ENCODE measurements at places on chromosomes 1 and 21.

GRCh38 chr1:160522136-160522535 is 919 bp downstream of the SLAMF6 start:
- DNase-seq = no peak

- peak; percentile 17 for DNase-seq
Measured at GRCh38 chr21:36910581-36911307, 55.7 kb downstream of the HLCS start.

DNA sequence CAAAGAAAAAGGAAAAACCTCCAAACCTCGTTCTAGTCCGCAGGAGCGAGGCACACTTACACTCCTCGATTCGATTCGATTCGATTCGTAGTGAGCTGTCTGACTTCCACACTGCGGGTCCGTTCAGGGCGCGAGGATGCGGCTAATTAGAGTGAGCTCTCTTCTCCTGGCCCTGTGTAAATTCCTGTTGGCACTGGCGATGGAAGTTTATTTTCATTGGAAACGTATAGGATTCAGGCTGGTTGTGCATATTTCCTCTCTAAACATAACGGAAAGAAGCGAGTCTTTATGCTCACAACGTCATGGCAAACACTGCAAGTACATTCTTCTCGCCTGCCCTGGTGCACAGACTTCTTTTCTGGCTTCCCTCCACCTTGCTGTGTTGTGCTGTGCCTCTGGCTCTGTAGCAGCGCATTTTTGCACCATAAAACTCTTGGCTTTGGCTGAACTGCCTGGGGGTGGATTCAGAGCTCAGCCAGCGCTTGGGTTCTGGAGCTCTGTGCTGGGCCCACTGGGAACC is 2.7 kb downstream of the HUNK start:
- no peak for DNase-seq

- no peak for DNase-seq
Measured at GRCh38 chr1:168933141-168933805, 173.2 kb upstream of the ATP1B1 start.

- no peak for DNase-seq
Measured at GRCh38 chr1:119896303-119896702, at the start of gene ADAM30. TSS of gene ADAM30 (minus strand) at chr1:119896515. CDS start at chr1:119896336, 179 bp downstream.

DNA sequence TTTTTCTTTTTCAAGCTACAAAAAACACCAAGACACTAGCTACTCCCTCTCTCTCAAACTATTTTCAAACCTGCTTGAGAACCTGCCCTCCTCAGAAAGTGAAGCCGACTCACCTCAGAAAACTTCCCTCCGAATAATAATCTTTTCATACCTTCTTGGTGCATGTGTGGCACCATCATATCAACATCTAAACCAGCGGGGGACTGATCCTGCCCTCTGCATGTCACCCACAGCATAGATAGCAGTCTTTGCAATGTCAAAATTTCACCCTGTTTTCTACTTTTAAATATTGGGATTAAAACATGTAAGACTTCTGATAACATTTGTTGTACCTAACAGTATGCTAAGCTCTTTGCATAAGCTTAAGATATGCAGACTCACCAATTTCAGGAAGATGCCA is 1260.3 kb downstream of the PLA2G4A start:
- no peak for DNase-seq

- no peak for DNase-seq
Measured at GRCh38 chr1:204578867-204579664, 62.9 kb downstream of the MDM4 start.

DNA sequence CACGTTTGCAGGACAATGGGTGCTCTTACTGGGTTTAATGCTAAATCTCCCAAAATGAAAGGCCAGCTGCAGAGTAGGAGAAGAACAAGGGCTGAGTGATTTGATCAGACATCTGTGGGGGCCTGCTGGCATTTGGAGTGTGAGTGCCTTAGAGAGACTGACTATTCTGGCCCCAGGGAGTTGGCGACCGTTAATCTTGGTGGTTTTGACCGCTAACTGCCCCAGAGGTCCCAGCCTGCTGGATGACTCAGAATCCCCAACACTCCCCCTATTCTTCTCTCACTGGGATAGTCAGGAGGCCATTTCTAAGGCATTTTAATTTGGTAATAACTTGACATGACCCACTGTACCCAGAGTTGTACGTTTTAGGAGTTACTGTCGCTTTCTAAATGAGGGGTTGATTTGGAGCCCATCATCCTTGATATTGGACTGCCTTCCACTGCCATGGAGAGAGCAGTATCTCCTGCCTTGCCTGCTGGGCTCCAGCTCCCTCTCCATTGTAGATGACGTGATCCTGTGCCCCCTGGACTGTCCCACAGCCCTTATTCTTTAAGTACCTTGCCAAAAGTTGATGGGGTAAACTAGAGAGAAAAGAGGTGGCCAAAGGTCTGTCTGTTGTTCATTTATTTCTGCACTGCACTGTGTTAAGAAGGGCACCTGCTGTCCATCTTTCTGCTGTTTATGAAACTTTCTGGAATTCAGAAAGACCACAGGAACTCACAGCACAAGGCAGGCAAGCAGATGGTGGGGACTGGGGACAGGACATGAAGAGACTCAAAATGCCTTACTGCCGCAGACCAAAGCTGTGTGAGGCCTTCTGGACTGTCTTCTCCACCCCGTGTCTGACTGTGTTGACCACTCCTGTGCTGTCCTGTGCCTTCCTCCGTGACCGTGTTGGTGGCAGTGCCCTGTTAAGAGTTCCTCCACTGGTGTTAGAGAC is 98.2 kb upstream of the ARTN start:
- DNase-seq = peak; percentile 54

GRCh38 chr21:42163511-42163863 is 55.5 kb upstream of the ABCG1 start:
- no peak for DNase-seq

DNA sequence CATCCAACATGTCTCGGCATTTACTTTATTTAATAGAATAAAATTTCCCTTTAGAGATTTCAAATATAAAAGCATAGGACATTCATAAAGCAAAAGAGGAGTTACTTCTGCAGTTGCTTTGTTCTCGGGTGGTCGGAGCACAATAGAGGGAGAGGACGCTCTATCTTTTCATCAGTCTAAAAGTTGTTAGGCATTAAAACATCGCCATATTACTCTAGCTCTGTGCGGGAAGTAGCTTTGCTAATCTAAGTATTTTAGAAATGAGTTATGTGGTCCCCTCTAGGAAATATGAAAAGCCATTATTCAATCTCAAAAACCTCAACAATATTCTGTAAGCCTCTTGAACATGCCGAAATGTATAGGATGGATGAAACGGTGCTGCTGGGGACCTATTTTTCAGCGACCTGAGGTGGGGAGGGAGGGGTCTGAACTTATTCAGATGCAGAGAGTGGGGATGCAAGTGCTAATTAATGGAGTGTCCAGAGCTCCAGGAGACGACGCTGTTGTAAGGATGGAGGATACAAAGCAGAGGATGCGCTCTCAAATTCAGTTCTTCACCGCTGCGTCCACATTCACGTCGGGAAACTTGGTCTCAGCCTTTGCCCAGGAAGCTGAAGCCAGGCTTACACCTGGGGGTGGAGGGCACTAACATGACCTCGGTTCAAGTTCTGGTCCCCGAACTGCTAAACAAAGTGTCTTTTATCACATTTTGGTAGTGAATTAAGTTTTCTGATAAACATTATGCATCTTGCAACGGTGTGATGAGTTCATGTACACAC is 6.3 kb downstream of the CDKN2C start:
- no peak for DNase-seq

DNA sequence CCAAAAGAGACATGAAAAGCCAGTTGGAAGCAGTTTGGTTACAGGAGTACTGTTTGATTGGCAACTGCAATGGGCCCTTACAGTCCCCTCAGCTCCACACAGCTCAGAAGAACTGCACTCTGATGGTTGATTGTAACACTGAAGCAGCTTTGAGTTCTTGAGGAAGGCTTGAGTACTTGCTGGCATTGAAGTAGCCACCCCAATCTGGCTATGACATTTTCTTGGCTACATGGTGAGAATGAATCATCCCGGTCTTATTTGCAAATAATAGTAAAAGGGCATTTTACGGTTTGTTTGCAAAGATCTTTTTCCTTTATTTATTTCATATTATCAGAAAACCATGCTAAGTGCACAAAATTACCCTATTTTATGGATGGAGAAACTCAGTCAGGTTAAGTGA is 159.7 kb upstream of the BEND5 start:
- no peak for DNase-seq

GRCh38 chr1:173420330-173420806 is 56.8 kb upstream of the PRDX6 start:
- peak; percentile 67 for DNase-seq

GRCh38 chr1:33455539-33456501 is 16.6 kb upstream of the ZSCAN20 start:
- DNase-seq = peak; percentile 74

GRCh38 chr1:248842781-248843331 is 4.8 kb downstream of the ZNF672 start:
- peak; percentile 99 for DNase-seq

- no peak for DNase-seq
Measured at GRCh38 chr1:112533029-112533428, 24.3 kb downstream of the WNT2B start.

DNA sequence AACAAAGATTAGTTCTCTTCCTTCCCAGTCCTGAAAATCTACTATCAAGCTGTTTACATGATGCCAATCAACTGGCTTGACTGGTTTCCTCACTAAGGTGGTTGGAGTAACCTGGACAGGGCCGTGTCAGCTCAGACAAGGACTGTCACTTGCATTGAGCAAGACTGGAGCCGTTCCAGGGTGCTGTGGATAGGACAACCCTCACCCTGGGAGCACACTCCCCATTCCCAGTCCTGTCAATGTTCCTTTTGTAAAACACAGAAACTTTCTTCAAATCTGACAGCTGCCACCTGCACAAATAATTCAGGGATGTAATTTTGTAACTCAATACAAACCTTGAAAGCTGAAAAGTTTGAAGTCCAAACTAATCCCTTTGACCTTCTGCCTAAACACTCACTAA is 31.4 kb downstream of the PLPP3 start:
- peak; percentile 29 for DNase-seq

DNA sequence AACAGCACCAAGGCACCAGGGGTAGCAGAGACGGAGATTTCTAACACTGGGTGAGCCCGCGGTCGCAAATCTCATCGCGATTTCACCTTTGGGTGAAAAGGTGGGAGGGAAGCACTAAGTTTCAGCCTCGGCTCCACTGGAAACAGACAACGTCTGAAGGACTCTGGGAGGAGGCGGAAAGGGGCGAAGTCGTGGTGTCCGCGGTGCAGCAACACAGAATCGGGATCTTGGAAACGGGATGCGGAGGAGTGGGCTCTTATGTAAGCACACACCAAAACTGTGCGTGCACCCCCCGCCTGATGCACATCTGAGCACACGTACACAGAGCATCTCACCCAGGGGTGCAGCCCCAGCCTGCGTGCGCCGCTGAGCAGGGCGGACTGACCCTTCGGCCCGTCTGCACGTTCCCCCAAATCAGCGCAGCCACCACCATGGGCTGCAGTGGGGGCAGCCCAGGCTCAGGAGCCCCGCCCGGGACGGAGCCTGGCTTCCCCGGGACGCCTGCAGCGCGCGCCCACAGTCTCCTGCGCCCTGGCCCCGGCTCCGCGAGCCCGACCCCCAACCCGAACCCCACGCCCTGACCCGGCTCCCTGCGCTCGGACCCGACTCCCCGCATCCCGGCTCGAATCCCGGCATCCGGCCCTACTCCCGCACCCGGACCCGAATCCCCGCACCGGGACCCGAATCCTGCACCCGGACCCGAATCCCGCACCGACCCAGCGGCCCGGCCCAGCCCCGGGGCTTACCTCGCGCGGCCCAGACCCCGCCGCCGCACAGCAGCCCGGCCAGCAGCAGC is 670 bp downstream of the CLSTN1 start:
- DNase-seq = no peak

DNA sequence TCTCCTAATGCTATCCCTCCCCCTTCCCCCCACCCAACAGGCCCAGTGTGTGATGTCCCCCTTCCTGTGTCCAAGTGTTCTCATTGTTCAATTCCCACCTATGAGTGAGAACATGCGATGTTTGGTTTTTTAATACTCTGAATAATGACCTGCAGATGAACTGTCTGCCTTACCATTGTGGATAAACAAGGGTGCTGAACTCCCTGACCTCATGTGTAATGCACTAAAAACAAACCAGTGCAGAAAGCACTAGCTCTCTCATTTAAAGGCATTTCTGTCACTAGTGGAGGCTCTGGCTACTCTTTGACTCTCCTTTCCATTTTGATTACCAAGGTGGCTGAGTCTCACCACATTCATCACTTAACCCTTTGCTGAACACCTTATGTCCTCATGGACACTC is 23.1 kb upstream of the TRAF3IP3 start:
- DNase-seq = no peak

DNA sequence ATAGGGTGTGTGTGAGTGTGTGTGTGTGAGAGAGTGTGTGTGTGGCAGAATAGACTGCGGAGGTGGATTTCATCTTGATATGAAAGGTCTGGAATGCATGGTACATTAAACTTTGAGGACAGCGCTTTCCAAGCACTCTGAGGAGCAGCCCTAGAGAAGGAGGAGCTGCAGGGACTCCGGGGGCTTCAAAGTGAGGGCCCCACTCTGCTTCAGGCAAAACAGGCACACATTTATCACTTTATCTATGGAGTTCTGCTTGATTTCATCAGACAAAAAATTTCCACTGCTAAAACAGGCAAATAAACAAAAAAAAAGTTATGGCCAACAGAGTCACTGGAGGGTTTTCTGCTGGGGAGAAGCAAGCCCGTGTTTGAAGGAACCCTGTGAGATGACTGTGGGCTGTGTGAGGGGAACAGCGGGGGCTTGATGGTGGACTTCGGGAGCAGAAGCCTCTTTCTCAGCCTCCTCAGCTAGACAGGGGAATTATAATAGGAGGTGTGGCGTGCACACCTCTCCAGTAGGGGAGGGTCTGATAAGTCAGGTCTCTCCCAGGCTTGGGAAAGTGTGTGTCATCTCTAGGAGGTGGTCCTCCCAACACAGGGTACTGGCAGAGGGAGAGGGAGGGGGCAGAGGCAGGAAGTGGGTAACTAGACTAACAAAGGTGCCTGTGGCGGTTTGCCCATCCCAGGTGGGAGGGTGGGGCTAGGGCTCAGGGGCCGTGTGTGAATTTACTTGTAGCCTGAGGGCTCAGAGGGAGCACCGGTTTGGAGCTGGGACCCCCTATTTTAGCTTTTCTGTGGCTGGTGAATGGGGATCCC is 18.3 kb upstream of the HDAC1 start:
- peak; percentile 86 for DNase-seq

GRCh38 chr1:145858238-145858900 is 512 bp downstream of the PIAS3 start:
- DNase-seq = peak; percentile 26

DNA sequence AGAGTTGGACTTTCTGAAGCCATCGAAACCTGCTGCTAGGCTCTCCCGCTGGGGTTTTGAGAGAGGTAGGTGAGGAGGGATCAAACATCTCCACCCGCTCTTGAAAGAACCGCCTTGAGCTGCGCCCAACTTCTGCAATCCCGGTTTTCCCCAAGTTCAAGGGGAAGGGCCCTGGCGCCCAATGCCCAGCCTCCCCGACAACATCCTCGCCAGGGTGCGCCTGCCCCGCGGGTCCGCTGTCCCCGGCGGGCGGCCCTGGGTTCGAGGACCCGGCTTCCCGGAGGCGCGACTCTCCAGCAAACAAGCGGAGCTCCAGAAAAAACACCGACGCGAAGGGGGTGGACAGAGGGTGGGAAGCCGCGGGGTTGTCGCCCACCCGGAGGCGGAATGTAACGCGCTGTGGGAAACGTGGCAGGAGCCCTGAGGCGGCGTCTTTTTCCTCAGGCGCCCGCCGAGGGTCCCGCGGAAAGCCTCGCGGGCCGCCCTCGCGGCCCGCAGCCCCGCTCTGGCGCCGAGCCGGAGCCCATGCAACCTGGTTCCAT is 607 bp downstream of the BTG3 start:
- peak; percentile 59 for DNase-seq

- no peak for DNase-seq
Measured at GRCh38 chr1:160560045-160560705, 19.1 kb downstream of the CD84 start.
